Fibroblast of the aortic adventitia (primary cell): ENCODE measurements at places on chromosomes 12 and 14. TPM values are rescaled to one million over a fixed set of nuclear protein-coding genes. Genes with fewer than 3 reads are reported as not detected.

DNA sequence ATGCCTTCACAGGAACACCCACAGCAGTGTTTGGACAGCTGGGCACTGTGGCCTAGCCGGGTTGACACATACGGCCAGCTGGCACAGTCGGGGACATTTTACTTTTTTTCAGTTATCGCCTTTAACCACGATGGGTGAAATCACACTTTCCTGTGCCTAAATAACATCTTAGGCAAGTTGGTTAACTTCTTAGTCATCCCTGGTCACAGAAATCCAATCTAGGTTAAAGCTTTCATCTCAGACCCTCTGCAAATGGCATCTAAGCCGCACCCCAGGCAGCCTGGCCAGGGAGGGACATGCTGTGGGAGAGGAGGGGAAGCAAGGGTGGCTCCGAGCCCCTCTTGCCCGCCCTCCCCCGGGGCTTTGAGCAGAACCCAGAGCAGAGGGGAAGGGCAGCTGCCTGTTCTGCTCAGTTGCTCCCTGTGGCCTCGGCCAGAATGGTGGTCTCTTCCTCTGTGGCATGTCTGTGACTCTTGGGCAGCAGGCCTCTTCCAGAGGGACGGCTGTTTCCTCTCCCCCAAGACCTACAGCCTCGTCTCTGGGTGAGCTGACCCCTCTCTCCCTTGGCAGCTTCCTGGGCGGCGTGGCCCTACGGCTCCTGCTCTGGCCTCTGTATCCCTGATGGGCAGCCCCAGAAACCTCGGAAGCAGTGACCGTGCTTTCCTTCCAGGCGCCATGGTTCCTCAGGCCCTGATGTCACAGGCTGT is 85.4 kb upstream of the DYNC1H1 start:
- no peak for DNase-seq

DNA sequence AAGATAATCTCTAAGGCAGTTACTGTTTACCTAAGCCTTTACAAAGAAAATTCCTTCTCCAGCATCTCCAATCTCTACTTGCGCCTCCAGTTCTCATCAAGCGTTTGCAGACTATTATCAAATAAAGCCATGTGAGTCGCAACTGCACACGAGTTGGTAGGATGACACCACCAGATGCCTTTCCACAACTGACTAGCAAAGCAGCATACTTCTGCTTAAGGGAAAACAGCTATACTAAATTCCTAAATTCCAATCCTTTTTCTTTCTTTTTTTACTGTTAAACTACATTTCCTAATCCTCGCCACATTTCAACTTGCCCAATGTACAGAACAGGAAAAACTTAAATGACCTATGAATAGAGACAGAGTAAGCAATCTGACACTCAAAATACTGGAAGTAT is 166.7 kb downstream of the ITPR2 start:
- DNase-seq: no peak

The DEPDC4 gene
- total RNA-seq: 2.1 and 5.9 TPM in 2 replicates

GRCh38 chr14:64799555-64799954 is 80.2 kb downstream of the SPTB start:
- DNase-seq: no peak

DNA sequence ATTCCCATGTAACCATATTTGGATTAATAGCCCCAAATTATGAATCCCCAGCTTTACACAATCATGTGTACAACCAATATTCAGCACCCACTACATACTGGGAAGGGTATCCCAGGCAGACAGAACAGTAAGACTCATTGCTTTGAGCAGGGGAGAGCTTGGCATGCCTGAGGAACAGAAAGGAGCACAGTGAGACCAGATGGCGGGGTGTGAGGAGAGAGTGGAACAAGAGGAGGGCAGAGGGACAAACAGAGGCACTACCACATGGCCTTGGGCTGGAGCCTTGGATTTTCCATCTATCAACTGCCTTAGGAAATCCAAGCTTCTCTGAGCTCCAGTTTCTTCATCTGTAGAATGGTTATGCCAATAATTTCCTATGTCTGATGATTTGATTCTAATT is 3.8 kb downstream of the DGKA start:
- no peak for DNase-seq

- no peak for DNase-seq
Measured at GRCh38 chr14:75369506-75369905, 58.3 kb upstream of the JDP2 start.

The MMP19 gene
- 9.7 and 11.1 TPM in 2 replicates for total RNA-seq

DNA sequence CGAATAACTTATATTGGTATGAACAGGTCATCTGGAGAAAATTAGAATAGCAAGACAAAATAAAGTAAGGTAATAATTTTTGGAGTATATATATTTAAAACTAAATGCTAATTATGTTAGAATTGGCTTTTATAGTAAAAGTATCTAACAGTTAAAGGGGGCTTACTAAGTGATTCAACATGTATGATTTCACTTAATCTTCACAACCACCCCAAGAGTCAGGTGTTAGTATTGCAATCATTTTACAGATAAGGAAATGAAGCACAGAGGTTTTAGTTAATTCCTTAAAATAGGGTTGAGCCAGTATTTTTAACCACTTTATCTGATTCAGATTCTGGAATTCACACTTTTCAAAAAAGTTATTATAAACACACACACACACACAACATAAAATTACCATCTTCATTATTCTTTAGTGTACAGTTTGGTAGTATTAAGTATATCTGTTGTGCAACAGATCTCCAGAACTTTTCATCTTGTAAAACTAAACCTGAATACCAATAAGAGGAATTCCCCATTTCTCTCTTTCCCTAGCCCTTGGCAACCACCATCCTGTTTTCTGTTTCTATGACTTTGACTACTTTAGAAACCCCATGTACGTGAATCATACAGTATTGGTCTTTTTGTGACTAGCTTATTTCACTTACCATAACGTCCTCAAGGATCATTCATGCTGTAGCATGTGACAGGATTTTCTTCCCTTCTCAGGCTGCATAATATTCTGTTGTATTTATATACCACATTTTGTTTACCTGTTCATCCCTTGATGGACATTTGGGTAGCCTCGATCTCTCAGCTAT is 12.5 kb downstream of the A2M start:
- no peak for DNase-seq

- no peak for DNase-seq
Measured at GRCh38 chr14:89299587-89299986, 117.4 kb downstream of the FOXN3 start.

DNA sequence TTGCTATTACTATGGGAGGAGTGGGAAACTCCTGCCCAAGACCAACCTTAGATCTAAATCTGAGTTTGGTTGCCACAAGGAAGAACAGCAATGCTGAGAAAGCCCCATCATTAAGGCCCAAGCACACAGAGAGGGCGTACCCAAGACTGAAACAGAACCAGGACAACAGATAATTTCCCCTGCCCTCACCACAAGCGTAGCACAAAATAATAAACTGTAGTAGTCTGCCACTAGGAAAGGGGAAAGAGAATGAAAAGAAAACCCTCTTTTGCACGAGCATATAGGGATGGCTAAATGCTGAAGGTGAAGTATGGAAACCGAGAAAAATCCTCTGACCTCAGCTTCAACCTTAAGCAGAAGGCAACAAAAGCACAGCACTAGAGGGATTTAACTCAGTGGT is 76.5 kb upstream of the DHRS4 start:
- no peak for DNase-seq

DNA sequence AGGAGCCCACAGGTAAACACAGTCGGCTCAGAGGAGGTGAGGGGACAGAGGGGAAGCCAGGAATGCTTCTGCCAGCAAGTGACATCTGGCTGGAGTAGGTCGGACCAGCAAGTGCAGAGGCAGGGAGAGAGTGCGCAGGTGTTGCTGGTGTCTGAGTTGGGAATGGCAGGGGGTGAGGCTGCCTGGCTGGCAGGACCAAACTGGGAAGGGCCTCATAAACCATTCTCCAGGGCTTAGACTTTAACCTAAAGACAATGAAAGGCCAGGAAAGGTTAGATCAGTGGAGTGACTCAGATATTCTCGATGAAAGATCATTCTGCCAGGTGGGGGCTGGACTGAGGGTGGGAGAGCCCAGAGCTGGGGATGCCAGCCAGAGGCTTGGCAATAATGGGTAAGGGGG is 66.4 kb downstream of the ITPK1 start:
- DNase-seq: no peak

The WASHC3 gene
- 58.5 and 141 TPM in 2 replicates for total RNA-seq

- DNase-seq: no peak
Measured at GRCh38 chr12:11949738-11950411, 120.9 kb upstream of the BCL2L14 start.

The SLC17A8 gene
- not detected in 2 replicates for total RNA-seq
